T-helper 17 cell (primary cell): ENCODE measurements at places on chromosomes 16 and 17.

DNA sequence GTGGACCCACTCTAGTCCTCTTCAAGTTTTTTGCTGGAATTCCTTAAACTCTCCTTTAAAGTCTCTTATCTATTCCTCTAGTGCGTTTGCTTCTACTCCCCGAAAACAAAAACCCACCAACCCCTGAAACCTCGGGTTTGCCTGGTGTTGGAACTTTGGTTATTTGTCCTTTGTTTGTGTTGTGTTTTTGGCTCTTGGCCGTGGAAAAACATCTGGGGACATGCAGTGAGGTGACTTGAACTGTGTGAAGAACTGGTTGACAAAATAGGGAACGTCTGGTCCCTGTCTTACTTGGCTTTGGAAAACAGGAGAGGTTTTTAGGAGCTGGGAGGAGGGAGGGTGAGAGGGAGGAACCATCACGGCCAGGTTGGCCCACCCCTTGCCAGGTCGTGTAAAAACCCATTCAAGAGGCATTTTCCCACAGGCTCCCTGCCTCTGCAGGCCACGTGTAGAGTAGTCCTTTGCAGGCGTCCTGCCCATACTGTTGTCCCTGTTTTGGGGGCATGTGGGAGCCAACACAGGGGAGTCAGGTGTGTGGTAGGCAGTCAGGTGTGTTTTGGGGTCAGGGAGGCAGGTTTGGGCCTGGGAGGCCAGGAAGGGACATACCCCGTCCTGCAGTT is 169.3 kb downstream of the RAB11FIP4 start:
- DNase-seq, result no peak

GRCh38 chr17:29791336-29792080 is 138.5 kb downstream of the SSH2 start:
- no peak for DNase-seq

- DNase-seq, result no peak
These were observed 8.6 kb upstream of the DNAH9 start for GRCh38 chr17:11589716-11590115.

DNA sequence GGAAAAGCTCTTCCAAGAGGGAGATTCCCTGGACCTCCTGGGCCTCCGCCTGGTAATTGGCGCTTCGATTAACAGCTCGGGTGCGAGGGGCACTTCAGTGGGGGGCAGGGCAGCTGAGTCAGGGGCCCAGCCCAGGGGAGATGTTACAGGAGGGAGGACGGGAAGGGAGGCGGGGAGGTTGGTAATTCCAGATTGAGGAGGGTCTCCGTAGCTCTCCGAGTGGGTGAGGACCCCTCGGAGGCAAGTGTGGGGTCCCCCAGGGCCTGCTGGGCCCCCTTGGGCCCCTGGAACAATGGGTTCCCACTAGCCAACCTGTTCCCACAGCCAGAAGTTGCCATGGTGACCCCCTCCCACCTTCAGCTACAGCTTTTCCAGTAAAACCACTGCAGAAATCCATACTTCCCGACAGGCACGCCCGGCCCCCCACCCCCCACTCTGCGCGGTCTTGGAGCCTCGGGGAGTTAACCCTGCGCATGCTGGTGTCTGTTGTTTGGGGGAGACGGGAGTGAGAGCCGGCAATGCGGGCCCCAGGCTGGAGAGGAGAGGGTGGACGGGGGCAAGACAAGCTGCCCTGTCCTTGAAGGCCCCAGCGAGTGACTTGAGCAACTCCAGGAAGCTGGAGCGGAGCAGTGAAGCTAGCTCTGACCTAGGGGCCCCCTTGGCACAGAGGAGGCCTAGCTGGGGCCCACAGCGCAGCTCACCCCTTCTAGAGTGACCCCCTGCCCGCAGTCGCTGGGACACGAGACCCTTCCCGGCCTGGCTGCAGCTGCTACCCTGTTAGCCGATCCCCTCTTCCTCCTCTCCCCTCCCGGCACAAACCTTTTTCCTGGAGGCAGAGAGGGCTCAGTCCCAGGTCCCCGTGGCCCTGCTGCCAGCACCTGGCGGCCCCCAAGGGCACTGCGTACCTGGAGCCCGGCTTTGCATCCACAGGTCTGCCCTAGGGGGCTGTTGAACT is 37.8 kb downstream of the TMEM235 start:
- DNase-seq, result no peak

DNA sequence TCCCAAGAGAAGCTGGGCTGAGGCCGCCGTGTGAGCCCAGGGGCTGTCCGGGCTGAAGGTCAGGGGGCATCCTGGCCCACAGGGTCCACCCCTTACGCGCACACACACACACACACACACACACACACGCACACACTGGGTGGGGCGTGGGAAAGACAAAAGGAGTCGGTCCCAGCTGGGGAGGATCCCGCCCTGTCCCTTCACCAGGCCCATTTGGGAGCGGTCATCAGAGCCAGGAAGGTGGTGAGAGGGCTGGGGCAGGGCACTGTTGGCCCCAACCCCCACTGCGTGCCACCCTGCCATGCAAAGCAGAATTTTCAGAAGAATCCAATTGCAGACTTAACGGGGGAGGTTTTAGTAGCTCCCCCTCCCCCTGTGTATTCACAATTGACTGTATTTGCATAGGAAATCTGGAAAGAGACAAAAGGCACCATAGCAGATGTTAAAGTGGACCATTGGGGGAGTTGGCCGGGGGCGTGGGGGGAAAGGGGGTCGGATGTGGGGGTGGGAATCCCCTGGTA is 11.3 kb upstream of the CD300A start:
- DNase-seq, result no peak

DNA sequence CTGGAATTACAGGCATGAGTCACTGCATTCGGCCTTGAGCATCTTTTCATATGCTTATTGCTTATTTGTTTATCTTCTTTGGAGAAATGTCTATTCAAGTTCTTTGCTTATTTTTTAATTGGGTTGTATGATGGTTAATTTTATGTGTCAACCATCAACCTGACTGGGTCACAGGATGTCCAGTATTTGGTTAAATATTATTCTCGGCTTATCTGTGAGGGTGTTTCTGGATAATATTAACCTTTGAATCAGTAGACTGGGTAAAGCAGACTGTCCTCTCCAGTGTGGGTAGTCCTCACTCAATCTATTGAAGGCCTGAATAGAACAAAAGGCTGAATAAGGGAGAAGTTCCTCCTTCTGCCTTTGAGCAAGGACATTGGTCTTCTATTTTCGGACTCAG is 142.0 kb downstream of the SSH2 start:
- DNase-seq, result no peak

- no peak for DNase-seq
These were observed 14.1 kb downstream of the RAD51C start for GRCh38 chr17:58706351-58707140.

DNA sequence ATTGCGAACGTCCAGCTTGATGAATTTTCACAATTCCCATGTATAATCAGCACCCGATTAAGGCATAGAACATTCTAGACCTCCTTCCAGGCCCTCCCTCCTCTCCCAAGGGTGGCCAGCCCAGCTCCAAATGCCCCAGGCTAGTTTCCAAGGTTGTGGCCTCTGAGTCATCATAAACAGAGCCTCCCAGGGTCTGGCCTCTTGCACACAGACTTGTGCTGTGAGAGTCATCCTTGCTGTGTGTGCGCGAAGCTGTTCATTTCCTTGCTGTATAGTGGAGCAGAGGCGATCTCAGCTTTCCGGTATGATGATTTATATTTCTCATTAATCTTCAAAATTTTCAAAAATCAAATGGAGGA is 20.5 kb upstream of the JPH3 start:
- no peak for DNase-seq

GRCh38 chr17:17494870-17495535 is 1.2 kb downstream of the RASD1 start:
- no peak for DNase-seq

DNA sequence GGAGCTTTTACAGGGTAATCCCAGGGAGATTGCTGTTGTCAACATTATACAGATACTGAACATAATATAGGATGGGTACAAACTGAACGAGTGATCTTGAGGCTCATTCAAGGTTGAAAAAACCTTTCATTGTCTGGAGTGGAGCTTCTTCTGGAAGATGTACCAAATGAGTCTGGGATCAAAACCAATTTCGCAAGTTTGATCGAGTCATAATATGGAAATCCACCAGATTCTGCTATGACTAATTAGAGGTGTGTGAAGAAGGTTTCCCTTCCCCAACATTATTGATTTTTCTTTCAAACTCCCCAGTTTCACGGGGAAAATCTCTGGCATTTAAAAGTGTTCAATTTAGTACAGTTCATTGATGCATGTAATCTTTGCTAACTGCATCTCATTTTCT is 324.1 kb downstream of the ZFHX3 start:
- DNase-seq, result no peak

GRCh38 chr17:58998871-58999270 is 107.8 kb downstream of the TRIM37 start:
- no peak for DNase-seq

DNA sequence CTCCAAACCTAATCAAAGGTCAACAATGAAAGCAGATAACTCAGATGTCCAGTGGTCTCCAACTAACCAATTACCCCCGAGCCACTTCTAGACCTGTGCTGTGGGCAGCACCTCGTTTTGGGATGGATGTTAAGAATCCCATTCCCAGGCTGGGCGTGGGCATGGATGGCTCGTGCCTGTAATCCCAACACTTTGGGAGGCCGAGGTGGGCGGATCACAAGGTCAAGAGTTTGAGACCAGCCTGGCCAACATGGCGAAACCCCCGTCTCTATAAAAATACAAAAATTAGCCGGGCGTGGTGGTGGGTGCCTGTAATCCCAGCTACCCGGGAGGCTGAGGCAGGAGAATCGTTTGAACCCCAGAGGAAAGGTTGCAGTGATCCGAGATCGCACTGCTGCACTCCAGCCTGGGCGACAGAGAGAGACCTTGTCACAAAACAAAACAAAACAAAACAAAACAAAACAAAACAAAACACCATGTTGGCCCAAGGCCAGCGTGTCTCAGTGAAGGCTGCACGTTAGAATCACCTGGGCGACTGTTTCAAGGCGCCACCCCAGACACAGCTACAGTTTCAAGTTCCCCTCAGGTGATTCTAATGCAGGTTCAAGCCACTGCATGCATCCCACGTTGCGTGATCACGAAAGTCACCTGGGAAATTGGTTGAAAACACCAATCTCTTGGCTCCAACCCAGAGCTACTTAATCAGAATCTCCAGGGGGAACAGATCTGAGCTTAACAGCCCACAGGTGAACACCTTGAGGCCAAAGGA is 21.3 kb downstream of the COX4I1 start:
- no peak for DNase-seq

DNA sequence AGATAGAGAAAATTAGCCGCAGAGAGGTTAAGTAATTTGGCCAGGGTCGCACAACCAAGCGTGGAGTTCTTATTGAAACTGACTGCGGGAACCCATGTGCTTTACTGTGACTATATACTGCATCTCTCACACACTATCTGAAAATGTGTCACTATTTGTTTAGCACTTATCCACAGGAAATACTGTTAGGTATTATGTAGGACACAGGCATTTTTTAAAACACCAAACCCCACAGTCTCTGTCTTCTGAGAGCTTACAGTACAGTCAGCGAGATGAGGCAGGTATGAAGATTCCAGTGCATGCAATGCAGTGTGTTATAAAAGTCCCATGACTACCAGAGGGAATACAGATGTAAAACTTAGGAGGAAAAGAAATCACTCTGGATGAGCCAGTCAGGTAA is 11.3 kb downstream of the RBL2 start:
- DNase-seq, result no peak

GRCh38 chr16:78759596-78759995 is 660.1 kb downstream of the WWOX start:
- DNase-seq, result no peak

DNA sequence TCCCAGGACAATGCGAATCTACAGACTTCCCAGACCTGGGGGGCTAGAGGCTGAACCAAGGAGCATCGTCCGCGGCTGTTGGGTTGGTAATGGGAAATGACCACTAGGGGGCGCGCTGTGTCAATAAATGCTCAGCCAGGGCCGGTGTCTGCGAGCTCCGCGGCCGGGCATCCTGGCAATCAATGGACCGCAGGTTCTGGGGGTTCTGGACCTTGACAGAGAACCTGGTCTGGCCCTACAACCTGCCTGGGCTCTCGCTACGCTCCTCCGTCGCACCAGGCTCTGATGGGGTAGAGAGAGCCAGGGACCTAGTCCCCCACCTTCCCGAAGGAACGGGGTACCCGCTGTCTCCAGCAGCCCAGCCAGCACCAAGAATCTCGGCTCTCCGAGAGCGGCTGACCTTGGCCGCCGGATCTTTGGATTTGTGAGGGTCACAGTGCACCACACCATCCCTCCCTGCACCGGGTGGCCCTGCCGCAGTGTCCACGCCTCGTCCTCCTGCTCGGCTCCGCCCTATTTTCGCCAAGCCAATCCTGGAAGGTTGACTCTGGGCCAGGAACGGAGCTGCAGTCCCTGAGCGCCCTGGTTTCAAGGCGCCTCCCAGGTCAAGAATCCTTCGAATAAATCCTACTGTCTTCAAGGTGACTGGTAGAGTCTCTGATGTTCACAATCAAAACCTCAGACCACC is 20.4 kb upstream of the BEAN1 start:
- DNase-seq, result peak; percentile 76

GRCh38 chr17:47720754-47721533 is 12.1 kb upstream of the TBX21 start:
- no peak for DNase-seq

- no peak for DNase-seq
These were observed 68.2 kb downstream of the ABCC12 start for GRCh38 chr16:48087639-48088038.

- DNase-seq, result no peak
These were observed 41.6 kb upstream of the IRF8 start for GRCh38 chr16:85857406-85857805.

DNA sequence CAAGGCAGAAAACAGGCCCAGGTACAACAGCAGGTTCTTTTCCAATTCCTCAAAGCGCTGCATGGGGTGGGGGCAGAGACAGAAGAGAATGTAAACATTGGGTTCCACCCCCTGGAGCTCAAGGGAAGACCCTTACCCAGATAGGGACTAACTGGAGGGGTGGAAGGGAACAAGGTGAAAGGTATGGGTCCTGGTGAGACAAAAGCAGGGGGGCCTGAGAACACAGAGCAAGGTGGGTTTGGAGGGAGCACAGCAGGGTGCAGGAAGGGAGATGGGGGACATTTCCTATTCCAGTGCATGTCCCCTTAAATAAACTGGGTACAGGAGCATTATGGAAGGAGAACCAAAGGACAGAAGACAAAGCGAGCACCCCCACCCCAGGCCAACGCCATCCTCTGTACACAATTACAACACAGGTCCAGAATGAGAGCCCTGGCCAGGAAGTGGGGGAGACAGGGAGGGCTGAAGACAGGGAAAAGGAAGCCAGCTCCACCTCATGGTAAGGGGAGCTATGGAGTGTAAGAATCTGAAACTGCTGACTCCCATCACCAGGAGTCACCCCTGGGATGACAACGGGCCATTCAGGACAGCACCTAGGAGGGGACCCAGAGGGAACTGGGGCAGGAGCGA is 2.1 kb upstream of the CD2BP2 start:
- no peak for DNase-seq
